ENCODE measurements at places on chromosomes 5 and 9.
A peak's percentile ranks its signal among the peaks of the same experiment; 100 is the strongest.

DNA sequence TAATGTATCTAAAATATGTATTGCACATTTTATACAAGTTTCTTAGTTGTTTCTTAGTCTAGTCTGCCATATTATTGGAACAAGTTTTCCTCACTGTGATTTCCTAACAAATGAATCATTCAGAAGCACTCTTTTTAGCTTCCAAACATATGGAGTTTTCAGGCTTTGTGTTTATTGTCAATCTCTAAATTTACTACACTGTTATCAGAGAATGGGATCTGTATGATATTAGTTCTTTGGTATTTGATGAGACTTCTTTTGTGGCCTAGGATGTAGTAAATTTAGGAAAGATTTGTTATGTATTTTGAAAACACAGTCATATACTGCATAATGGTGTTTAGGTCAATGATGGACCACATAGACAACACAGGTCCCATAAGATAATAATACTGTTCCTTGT lies 25.7 kb downstream of the SREK1IP1 start:
- DNase-seq = no peak

GRCh38 chr5:43401827-43402226 lies 10.4 kb downstream of the CCL28 start:
- peak; percentile 70 for DNase-seq

DNA sequence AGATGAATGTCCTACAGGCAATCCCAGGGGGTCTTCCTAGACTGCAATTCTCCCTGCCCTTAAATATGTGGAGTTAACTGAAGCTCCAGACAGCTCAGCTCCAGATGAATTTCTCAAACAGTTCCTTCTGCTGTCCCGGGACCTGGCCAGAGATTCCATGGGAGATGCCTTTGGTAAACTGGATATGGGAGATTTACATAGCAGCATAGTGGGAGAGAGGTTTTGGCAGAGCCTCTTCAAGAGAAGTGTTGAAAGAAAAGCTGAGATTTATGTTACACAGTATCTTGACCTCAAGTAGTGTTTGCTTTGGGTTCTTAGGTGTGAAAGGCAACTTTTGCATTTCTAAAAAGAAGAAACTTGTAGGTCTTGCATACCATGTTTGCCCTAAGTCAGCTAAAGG lies 364.9 kb downstream of the ARRDC3 start:
- no peak for DNase-seq

DNA sequence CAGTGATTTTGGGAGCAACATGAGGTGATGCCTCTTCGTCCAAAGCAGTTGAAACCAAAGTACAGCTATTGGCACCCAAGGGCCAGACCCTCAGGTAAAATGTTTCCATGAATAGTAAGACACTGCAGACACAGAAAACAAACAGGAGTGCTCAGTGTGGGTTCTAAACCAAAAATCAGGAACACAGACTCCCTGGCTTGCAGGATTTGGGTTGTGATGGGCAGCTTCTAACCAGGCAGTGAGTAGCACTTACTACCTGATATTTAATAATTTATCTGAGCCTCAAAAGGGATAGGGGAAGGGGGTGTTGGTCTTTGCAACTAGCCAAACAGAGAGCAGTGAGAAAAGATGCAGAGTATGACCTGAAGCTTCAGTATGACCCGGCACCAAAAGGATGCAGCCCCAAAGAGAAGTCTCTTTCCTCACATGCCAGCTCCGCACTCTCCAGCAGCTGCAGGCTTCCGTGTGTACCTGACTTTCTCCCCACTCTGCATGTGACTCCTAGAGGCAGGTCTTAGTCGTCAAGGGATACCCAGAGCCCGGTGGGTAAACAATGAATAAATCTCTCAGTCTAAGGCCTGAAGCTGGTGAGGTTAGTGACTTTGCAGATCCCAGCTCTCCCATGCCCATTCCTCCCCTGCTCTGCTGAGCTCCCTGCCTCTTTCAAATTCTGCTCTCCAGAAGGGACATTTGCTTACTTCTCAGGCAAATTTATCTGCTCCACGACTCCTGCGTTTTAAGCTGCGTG lies 105.4 kb upstream of the SPOCK1 start:
- DNase-seq = peak; percentile 68

Measured in endodermal cell (in vitro differentiated cells).